ENCODE measurements at places on chromosomes 12 and 14.

- H3K27me3 ChIP-seq = no peaks in the 10 kb centered on the region
- peaks cover 39% of the 10 kb centered on the region for H3K36me3 ChIP-seq
- peaks cover 28% of the 10 kb centered on the region for H3K4me1 ChIP-seq
- H3K4me3 ChIP-seq = no peak overlapping the region
- no peak overlapping the region for H3K27ac ChIP-seq
Observed at GRCh38 chr14:102194856-102195255, 55.2 kb downstream of the WDR20 start.

DNA sequence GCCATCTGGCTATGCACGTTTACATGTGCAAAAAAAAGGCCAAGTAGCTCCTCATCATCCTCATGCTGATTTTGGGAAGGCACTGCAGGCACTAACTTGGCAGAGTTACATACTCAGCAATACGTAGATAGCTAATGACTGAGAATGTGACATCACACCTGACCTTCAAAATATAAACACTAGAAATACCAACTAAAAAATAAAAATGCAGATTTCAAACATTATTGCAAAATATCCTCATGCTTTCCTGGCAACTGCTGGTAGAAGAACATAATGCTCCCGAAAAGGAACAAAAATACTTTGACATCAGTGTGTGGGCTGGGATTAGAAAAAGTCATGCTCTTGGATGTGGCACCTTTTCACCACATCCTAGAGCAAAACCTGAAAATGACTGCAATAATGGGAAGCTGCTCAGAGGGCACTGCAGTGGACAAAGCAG is 153.2 kb upstream of the ABCD2 start:
- H3K27me3 ChIP-seq = no peaks in the 10 kb centered on the region
- DNase-seq = no peak
- no peak overlapping the region for H3K27ac ChIP-seq
- no peaks in the 10 kb centered on the region for H3K36me3 ChIP-seq
- H3K4me1 ChIP-seq = no peaks in the 10 kb centered on the region
- H3K4me3 ChIP-seq = no peak overlapping the region

GRCh38 chr14:71060825-71061455 is 153.7 kb downstream of the PCNX1 start:
- H3K36me3 ChIP-seq = peaks cover 73% of the 10 kb centered on the region
- DNase-seq = no peak
- no peak overlapping the region for H3K27ac ChIP-seq
- no peaks in the 10 kb centered on the region for H3K27me3 ChIP-seq
- no peak overlapping the region for H3K4me3 ChIP-seq

DNA sequence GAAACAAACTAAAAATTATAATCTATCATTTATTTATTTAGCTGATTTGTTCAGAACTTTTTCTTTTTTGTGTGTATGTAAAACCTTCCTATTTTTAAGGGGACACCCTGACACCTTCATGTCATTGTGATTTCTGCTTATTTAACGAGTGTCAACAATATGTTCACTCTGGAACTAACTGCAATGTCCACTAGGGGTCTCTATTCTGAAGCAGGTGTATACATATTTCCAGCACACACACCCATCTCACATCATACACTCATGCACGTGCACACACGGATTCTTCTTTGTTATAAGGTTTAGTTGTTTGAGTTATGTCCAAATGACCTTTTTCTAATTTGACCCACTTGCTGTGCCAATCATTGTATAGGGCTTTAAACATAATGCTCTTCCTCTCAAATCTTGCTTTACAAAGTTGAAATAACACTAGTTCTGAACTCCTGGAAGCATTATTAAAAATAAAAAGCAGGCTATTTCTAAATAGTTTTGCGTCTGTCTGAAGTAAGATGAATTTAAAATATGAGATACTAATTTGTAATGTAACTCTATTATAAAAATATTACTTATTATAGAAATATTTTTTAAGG is 15.5 kb downstream of the E2F7 start:
- DNase-seq = peak; percentile 58
- H3K27ac ChIP-seq = no peak overlapping the region
- peaks cover 63% of the 10 kb centered on the region for H3K36me3 ChIP-seq
- no peak overlapping the region for H3K4me3 ChIP-seq
- peaks cover 9% of the 10 kb centered on the region for H3K4me1 ChIP-seq

- H3K27me3 ChIP-seq = peaks cover 9% of the 10 kb centered on the region
- peak overlapping the region; percentile 35 for H3K4me3 ChIP-seq
- H3K4me1 ChIP-seq = peaks cover 27% of the 10 kb centered on the region
- no peaks in the 10 kb centered on the region for H3K36me3 ChIP-seq
- peak overlapping the region; percentile 55 for H3K27ac ChIP-seq
Observed at GRCh38 chr12:124774054-124774461, 89.6 kb downstream of the SCARB1 start.

GRCh38 chr12:113831476-113831875 is 134.6 kb downstream of the RBM19 start:
- no peak overlapping the region for H3K27ac ChIP-seq
- no peaks in the 10 kb centered on the region for H3K36me3 ChIP-seq
- no peaks in the 10 kb centered on the region for H3K4me1 ChIP-seq

DNA sequence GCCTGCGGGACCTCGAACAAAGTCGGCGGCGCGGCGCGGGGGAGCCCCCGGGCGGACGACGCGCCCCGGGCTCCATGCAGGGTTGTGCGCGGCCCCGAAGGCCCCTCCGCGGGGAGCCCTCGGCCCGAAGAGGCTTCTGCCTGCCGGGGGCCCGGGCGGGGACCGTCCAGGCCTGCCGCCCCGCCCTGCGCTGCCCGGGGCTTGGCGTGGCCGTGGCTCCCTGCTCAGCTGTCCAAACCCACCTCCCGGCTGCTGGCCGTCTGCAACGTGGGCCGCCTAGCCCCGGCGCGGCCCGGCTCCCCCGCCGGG is 670 bp downstream of the DYRK2 start:
- H3K36me3 ChIP-seq = peaks cover 34% of the 10 kb centered on the region
- peaks cover 4% of the 10 kb centered on the region for H3K27me3 ChIP-seq
- DNase-seq = no peak
- peaks cover 47% of the 10 kb centered on the region for H3K4me1 ChIP-seq
- no peak overlapping the region for H3K27ac ChIP-seq

DNA sequence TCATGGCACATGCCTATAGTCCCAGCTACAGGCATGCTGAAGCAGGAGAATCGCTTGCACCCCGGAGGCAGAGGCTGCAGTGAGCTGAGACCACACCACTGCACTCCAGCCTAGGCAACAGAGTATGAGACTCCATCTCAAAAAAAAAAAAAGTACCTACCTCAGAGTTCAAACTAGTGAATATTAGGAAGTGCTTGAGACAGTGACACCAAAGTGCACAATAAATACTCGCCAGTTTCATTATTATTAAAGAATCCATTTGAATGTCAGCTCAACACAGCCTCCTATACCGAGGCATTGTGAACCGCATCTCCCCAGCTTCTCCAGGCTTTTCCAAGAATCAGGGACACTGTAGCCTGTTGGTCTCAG is 5.0 kb downstream of the GAPDH start:
- H3K27me3 ChIP-seq = no peaks in the 10 kb centered on the region
- H3K4me1 ChIP-seq = peaks cover 68% of the 10 kb centered on the region
- H3K27ac ChIP-seq = no peak overlapping the region
- peaks cover 49% of the 10 kb centered on the region for H3K36me3 ChIP-seq
- peak overlapping the region; percentile 25 for H3K4me3 ChIP-seq

Measured in activated CD4-positive, alpha-beta T cell treated with anti-CD3 and anti-CD28 coated beads, Interleukin-2, amount 10 ng/mL, durations not matched to agents 7 days and 5 days (primary cell).